Activated effector memory CD4-positive, alpha-beta T cell treated with Interleukin-2 at 50 U/mL for 16 hours (primary cell): ENCODE measurements at places on chromosomes 11 and 22.
A peak's percentile ranks its signal among the peaks of the same experiment; 100 is the strongest.

DNA sequence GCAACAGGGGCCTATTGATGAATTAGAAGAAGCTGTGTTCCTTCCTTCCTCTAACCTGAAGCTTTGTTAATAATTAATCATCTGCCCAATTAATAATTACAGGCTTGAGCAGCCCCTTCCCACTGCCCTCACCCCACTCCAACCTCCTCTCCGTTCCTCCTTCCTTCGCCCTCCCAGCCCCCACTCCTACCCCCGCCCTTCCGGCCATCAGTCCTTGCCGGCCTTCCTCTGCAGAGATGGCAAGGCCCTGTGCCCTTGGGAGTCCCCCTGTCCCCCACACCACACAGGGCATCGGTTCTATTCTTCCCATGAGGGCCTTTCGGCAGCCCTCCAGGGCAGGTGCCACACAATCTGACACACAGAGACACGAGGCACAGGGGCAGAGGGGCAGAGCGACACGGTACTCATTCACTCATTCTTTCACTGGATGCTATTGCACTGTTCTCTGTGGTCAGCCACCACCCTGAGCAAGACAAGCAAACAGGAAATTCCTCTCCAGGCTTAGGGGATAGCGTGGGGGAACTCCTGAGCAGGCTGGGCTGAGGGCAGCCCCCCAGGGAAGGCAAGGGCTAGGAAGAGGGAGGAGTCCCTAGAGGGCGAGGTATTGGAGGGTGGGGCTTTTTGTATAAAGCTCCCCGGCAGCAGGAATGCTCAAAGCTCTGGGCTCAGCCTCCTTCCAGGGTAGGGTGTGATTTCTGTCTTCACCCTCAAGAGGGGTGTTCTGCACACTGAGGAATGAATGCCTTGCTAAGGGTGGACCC lies 14.7 kb downstream of the MGAT3 start:
- DNase-seq: no peak

DNA sequence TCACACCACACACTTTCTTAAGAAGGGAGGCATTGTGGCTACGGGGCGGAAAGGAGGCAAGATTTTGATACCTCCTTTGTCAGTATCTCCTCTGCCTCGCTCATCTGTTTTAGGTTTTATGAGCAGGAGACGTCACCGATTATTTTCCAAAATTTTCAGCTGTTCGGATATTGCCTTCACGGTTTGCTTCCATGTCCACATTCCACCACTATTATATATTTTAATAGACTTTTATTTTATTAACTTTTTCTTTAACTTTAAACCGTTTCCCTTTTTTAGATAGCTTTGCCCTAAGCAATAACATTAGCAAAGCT lies 33.7 kb upstream of the CREB3L1 start:
- no peak for DNase-seq

GRCh38 chr11:86749376-86749775 lies 51.0 kb upstream of the PRSS23 start:
- no peak for DNase-seq

DNA sequence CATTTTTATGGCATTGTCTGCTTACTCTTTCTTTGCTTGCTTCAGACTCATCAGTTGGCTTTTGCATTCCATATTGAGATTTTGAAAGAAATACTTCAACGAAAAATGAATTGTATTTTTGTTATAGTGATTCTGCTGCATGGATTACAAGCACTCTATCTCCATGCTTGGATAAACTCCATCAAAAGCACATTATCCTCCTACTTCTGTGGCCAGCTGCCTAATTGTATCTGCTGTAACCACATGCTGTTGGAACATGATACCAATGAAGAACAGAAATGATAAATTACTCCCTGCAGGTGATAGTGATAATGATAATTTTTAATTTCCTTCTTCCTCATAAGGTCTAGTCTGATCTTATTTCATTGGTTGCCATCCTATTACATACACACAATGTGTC lies 100.8 kb downstream of the PRMT3 start:
- no peak for DNase-seq

DNA sequence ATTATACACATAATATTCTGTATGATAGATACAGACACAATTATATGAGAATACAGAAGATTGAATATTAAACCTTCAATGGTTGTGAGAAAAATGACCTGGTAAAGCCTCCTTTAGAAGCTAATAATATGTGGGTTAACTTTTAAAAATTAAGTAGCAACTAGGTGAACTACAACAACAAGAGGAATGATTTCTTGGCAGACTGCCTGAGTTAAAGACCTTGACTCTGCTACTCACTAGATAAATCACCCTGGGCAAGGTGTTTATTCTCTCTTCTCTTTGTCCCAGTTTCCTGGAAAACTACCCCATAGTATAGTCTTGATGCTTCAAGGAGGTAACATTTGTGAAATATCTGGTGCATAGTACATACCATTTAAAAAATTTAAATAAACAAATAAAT lies 519.6 kb upstream of the TENM4 start:
- no peak for DNase-seq

GRCh38 chr11:110829873-110830272 lies 117.6 kb upstream of the ARHGAP20 start:
- no peak for DNase-seq

DNA sequence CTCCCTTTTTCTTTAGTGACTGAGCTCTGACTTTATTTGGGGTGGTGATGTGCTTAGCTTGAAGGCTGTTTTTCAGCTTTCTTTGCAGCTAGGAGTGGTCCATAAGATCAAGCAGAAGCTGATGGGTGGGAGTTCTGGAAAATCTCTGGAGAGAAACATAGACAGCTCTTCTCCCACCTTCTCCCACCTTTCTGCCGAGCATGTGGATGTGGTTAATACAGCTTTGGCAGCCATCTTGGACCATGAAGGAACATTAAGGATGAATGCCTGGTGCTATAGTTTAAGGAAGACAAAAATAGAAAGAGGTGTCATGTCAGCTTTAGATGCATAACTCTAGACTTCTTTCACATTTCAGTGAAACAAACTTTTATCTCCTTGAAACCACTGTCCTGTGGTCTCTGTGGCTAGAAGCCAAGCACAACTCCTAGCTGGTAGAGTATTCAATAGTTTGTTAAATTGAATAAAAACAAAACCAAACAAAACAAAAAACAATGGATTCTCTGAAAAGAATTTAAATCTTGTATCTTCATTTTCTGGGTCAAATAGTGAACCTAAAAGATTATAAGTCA lies 203.6 kb upstream of the SESN3 start:
- no peak for DNase-seq

- DNase-seq: no peak
Observed at GRCh38 chr11:95324826-95325225, 93.8 kb upstream of the SESN3 start.

GRCh38 chr22:40108396-40108795 lies 69.3 kb upstream of the TNRC6B start:
- no peak for DNase-seq

DNA sequence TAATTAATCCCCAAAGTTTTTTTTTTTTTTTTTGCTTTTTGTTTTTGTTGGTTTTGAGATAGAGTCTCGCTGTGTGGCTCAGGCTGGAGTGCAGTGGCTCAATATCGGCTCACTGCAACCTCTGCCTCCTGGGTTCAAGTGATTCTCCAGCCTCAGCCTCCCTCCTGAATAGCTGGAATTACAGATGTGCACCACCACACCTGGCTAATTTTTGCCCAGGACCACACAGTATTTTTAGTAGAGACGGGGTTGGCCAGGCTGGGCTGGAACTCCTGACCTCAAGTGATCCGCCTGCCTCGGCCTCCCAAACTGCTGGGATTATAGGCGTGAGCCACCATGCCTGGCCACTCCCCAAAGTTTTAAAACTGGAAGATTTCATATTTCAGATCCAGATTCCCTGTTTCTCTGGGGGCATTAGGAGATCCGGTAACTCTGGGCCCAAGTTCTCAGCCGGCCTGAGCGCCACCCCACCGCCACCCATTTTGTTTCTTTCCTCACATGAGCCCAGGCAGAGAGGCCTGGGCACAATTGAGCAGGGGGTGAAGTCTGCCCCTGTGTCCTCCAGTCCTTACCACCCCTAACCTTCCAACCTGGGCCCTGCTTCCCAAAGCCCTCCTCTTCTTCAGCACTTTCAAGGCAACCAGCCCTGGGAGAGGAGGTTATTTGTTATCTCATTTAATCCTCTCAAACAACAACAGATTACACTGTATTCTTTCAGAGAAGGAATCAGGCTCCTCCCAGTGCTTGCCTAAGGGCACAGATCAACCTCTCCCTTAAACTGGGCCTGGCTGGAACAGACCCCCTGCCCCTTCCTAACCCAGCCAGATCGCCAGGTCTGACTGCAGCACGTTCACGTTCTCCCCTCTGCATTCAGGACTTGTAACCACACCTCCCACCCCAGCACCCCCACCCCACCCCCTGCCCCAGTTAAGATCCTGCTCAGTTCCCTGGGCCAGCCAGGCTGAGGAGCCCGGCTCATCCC lies 1.9 kb upstream of the CSNK1E start:
- no peak for DNase-seq

DNA sequence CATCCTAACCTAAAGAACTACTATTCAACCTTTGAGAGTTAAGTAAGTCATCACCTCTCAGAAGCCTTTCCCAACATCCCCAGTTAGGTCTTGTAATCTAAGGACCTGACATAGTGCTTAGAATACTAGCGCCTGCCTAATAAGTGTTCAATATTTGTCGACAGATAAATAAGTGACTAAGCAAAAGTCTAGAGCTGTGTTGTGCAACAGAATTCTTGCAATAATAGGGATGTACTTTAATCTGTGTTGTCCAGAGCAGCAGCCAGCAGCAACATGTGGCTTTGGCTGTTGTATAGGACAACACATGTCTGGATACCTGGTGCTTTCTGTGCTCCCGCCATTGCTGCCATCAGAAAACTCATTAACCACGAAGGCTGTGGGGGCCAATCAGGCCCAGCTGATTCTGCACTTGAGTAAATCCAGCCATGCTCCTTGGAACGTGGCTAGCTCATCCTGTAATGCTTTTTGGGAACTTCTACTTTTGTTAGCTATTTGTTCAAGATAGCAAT lies 66.8 kb upstream of the NTM start:
- no peak for DNase-seq

DNA sequence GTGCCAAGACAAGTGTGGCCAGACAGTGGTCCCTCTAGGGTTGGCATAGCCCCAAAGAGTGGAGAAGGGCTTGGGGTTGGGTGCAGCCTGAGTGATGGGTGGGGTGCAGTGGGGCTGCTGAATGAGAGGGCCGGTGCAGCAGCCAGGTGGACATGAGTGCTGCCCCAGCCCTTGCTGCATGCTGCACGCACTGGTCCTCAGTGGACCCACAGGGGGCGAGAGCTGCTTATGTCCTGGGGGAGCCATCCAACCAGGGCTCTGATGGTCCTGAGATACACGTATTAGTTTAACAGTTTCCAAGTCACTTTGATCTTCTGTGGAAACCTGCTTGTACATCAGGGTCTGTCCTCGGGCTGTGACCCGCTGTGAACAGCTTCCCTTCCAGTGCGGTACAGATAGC lies 23.9 kb upstream of the ACR start:
- no peak for DNase-seq

- no peak for DNase-seq
Observed at GRCh38 chr22:46007003-46007847, 30.3 kb upstream of the WNT7B start.

DNA sequence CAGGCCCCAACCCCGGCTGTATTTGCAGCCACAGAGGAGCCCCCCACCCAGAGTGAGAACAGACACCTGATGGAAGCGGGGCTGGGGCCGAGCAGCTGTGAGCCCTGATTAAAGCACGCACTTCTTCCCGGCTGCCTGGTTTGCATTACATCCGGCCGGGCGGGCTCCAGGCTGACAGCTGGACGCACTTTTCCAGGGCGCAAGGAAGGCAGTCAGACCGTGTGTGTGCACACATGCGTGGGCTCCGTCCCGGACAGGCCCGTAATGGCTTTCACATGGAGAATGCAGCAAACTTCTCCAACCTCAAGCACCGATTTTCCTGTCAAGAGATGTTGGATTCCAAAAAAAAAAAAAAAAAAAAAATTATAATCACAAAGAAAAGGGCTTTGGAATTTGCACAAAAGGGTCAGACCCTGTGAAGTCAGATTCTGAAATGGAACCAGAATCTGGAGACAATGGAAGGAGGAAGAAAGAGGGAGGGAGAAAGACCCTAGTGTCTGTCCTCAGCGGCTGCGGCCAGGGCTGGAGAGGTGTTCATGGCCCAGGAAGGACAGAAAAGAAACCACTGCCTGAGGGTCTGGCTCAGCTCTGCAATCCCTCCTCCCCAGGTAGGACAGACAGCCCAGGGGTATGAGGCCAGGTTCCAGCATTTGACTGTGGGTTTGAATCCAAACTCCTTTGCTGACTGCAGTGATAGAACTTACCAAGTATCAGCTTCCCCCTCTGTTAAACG lies 365.5 kb downstream of the MN1 start:
- no peak for DNase-seq

- no peak for DNase-seq
Observed at GRCh38 chr11:9253086-9253485, 12.1 kb downstream of the DENND5A start.

DNA sequence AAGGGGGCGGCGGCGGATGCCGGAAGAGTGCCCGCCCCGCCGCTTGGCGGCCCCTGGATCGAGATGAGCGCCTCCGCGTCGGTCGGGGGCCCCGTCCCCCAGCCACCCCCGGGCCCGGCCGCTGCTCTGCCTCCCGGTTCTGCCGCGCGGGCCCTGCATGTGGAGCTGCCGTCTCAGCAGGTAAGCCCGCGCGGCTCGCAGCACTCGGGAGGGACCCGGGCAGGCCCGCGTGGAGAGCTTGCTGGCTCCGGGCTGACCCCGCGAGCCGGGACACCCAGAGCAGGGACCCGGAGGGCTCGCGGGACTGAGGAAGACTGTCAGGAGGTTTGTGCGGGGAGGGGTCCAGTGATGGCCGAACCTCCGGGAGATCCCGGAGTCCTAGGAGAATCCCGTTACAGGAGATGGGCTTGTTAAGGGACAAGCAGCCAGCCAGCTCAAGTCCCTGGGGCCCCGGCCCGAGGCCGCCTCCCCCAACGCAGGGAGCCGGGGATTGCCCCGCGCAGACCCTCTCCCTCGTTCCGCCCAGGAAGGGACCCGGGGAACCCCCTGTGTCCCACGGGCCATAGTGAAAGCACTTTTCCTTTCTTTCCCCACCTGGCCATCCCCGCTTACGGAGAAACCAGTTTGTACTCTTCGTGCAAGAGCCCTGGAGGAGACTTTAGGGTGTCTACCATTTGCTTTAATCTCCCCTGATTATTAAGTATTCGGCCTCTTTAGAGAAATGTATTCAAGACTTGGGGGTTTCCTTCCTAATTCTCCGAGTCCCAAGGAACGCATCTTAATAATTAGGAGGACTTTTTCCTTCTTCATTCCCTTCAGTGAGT lies 547 bp downstream of the UVRAG start:
- DNase-seq: peak; percentile 30

DNA sequence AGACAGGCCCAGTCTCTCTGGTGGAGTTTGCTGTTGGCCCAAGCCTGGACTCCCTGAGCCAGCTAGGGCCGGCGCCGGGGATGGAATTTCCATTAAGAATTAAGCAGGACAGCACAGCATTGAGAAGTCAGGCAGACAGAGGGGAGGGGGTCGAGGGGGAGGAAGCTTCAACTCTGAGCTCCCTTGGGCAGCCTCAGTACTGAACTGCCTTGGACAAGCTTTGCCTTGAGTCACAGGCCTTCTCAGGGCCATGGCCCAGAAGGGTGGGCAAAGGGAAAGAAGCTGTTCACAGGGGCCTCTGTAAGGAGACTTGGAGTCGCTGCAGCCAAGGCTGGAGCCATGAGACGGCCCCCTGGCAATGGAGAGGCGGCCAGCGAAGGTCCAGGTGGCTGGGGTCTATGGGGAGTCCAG lies 2.6 kb upstream of the INSC start:
- no peak for DNase-seq

- no peak for DNase-seq
Observed at GRCh38 chr11:69939551-69940245, 120.5 kb upstream of the FGF3 start.
